Vagina (tissue), 2 donors: ENCODE measurements at places on chromosomes 4 and X. TPM values are rescaled to one million over a fixed set of nuclear protein-coding genes. Genes with fewer than 3 reads are reported as not detected.

DNA sequence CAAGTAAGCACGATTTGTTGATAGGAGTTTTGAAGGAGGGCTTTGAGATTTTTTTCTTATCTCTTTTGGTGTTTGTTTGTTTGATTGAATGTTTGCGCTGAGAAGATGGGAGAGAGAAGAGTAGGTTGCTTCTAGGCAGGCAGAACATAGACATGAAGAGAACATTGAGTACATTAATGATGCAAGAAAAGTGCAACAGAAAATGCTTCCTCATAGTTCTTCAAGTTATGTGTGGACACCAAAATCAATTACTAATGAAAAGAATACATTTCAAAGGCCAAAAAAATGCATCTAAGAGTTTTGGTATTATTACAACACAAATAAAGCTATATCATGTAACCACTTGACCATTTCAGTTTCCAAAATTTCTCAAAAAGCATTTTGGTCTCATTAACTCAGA, 191.0 kb upstream of the PPARGC1A start:
- H3K4me1 ChIP-seq: no peaks in the 10 kb centered on the region
- no peaks in the 10 kb centered on the region for H3K36me3 ChIP-seq
- DNase-seq: no peak
- H3K4me3 ChIP-seq: no peak overlapping the region
- H3K27me3 ChIP-seq: no peaks in the 10 kb centered on the region
- H3K27ac ChIP-seq: no peak overlapping the region

DNA sequence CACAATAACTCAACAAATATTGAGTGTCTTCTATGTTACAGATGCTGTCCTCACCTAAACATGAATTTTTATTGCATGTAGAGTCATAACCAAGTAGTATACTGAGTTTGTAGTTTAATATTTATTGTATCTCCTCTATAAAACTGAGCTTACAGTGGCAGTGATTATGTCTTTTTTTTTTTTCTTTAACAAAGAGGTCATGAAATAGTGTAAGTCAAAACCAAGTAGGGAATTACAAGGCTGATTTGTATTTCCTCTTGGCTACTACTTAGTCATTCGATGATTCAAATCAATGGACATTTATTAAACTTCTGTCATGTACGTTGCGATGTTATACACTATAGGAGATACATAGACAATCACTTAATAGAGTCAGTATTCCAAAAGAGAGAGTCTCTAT, 48.4 kb downstream of the IL15 start:
- no peaks in the 10 kb centered on the region for H3K27me3 ChIP-seq
- no peaks in the 10 kb centered on the region for H3K36me3 ChIP-seq
- H3K4me1 ChIP-seq: peaks cover 18% of the 10 kb centered on the region
- no peak overlapping the region for H3K4me3 ChIP-seq
- no peak for DNase-seq

- DNase-seq: no peak
- H3K27me3 ChIP-seq: no peaks in the 10 kb centered on the region
- H3K4me1 ChIP-seq: no peaks in the 10 kb centered on the region
Measured at GRCh38 chr4:25842229-25842845, 20.5 kb downstream of the SEL1L3 start.

DNA sequence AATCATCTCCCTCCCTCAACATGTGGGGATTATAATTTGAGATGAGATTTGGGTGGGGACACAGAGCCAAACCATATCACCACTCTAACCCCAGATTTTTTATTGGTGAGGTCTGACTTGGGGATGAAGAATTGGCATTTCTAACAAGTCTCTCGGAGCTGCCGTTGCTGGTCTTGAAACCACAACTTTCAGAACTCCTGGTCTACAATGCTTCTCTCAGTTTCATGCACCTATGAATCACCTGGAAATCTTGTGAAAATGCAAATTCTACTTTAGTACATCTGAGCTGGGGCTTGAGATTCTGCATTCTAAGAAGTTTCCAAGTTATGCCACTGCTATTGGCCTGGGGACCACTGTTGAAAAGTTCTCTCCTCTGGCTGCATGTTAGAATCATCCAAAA, 78.6 kb downstream of the PALLD start:
- no peaks in the 10 kb centered on the region for H3K36me3 ChIP-seq
- H3K4me3 ChIP-seq: no peak overlapping the region
- DNase-seq: no peak

GRCh38 chr4:82458729-82459128, 28.3 kb downstream of the ENOPH1 start:
- no peaks in the 10 kb centered on the region for H3K27me3 ChIP-seq
- no peaks in the 10 kb centered on the region for H3K4me1 ChIP-seq
- no peak overlapping the region for H3K4me3 ChIP-seq
- no peaks in the 10 kb centered on the region for H3K36me3 ChIP-seq
- no peak overlapping the region for H3K27ac ChIP-seq

GRCh38 chr4:2260344-2261109, 1.4 kb downstream of the MXD4 start:
- H3K27me3 ChIP-seq: no peaks in the 10 kb centered on the region
- H3K4me1 ChIP-seq: peaks cover 69% of the 10 kb centered on the region
- peak overlapping the region; percentile 91 for H3K27ac ChIP-seq
- peak overlapping the region; percentile 93 for H3K4me3 ChIP-seq

- no peak overlapping the region for H3K27ac ChIP-seq
- H3K36me3 ChIP-seq: no peaks in the 10 kb centered on the region
- H3K4me3 ChIP-seq: no peak overlapping the region
- DNase-seq: no peak
- no peaks in the 10 kb centered on the region for H3K27me3 ChIP-seq
Measured at GRCh38 chrX:31440546-31440945, 368.7 kb upstream of the FTHL17 start.

DNA sequence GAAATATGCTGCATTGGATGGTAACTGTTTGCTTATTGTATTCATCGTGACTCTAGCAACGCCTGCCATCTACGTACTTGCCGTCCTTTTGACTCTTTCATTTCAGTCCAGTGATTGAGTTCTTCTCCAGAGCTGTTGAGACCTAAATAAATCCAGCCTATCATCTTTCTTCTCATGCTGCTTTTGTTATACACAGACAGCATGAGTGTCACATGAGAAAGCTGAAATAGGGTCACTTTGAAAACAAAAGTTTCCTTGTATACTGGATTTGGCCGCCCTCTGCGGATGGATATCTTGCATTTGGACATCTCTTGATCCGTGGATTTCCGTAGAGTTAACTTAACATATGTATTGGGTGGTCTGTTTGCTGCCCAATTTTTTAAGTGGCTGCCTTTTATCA, 67.2 kb downstream of the TMPRSS11F start:
- H3K27ac ChIP-seq: no peak overlapping the region
- H3K4me3 ChIP-seq: no peak overlapping the region
- no peak for DNase-seq
- no peaks in the 10 kb centered on the region for H3K27me3 ChIP-seq
- no peaks in the 10 kb centered on the region for H3K36me3 ChIP-seq

GRCh38 chr4:182897601-182898478, 19.3 kb downstream of the DCTD start:
- no peak overlapping the region for H3K27ac ChIP-seq
- H3K27me3 ChIP-seq: no peaks in the 10 kb centered on the region
- no peak overlapping the region for H3K4me3 ChIP-seq
- peaks cover 40% of the 10 kb centered on the region for H3K36me3 ChIP-seq
- H3K4me1 ChIP-seq: no peaks in the 10 kb centered on the region

- peak overlapping the region; percentile 72 for H3K4me3 ChIP-seq
- no peaks in the 10 kb centered on the region for H3K27me3 ChIP-seq
- no peaks in the 10 kb centered on the region for H3K36me3 ChIP-seq
- H3K27ac ChIP-seq: peak overlapping the region; percentile 90
- no peak for DNase-seq
- peaks cover 31% of the 10 kb centered on the region for H3K4me1 ChIP-seq
Measured at GRCh38 chr4:113979905-113980615, 613 bp upstream of the ARSJ start.

- H3K27me3 ChIP-seq: no peaks in the 10 kb centered on the region
- H3K4me3 ChIP-seq: no peak overlapping the region
- DNase-seq: no peak
- no peaks in the 10 kb centered on the region for H3K4me1 ChIP-seq
- no peak overlapping the region for H3K27ac ChIP-seq
Measured at GRCh38 chr4:179486570-179487335, 2044.5 kb upstream of the AGA start.

- no peaks in the 10 kb centered on the region for H3K27me3 ChIP-seq
- no peak overlapping the region for H3K4me3 ChIP-seq
- H3K4me1 ChIP-seq: no peaks in the 10 kb centered on the region
- H3K36me3 ChIP-seq: no peaks in the 10 kb centered on the region
- no peak overlapping the region for H3K27ac ChIP-seq
Measured at GRCh38 chr4:121187206-121187605, 23.1 kb upstream of the TNIP3 start.

GRCh38 chrX:7926501-7926900, 712 bp downstream of the PNPLA4 start:
- peak overlapping the region; percentile 49 for H3K27ac ChIP-seq
- H3K36me3 ChIP-seq: no peaks in the 10 kb centered on the region
- DNase-seq: no peak
- no peaks in the 10 kb centered on the region for H3K27me3 ChIP-seq
- peak overlapping the region; percentile 57 for H3K4me3 ChIP-seq

GRCh38 chr4:56139241-56139827, 190.6 kb downstream of the CEP135 start:
- DNase-seq: no peak
- H3K27me3 ChIP-seq: no peaks in the 10 kb centered on the region
- H3K36me3 ChIP-seq: no peaks in the 10 kb centered on the region
- no peaks in the 10 kb centered on the region for H3K4me1 ChIP-seq
- H3K4me3 ChIP-seq: no peak overlapping the region

GRCh38 chrX:43679778-43680177, 23.7 kb downstream of the MAOA start:
- no peaks in the 10 kb centered on the region for H3K4me1 ChIP-seq
- H3K4me3 ChIP-seq: no peak overlapping the region
- H3K36me3 ChIP-seq: no peaks in the 10 kb centered on the region
- H3K27me3 ChIP-seq: no peaks in the 10 kb centered on the region
- no peak overlapping the region for H3K27ac ChIP-seq

- H3K27me3 ChIP-seq: no peaks in the 10 kb centered on the region
- no peaks in the 10 kb centered on the region for H3K4me1 ChIP-seq
- H3K27ac ChIP-seq: no peak overlapping the region
- no peaks in the 10 kb centered on the region for H3K36me3 ChIP-seq
- no peak for DNase-seq
Measured at GRCh38 chr4:62260254-62260653, 1060.1 kb downstream of the ADGRL3 start.

- no peak for DNase-seq
- H3K4me3 ChIP-seq: no peak overlapping the region
- H3K27ac ChIP-seq: peak overlapping the region; percentile 3
- H3K27me3 ChIP-seq: no peaks in the 10 kb centered on the region
- no peaks in the 10 kb centered on the region for H3K36me3 ChIP-seq
Measured at GRCh38 chr4:2862528-2862927, 18.9 kb downstream of the ADD1 start.

GRCh38 chr4:154928640-154929257, 147.7 kb downstream of the RBM46 start:
- H3K27me3 ChIP-seq: no peaks in the 10 kb centered on the region
- H3K4me3 ChIP-seq: no peak overlapping the region
- no peaks in the 10 kb centered on the region for H3K4me1 ChIP-seq
- no peak overlapping the region for H3K27ac ChIP-seq
- H3K36me3 ChIP-seq: no peaks in the 10 kb centered on the region

- H3K4me1 ChIP-seq: no peaks in the 10 kb centered on the region
- no peaks in the 10 kb centered on the region for H3K27me3 ChIP-seq
- H3K36me3 ChIP-seq: no peaks in the 10 kb centered on the region
- no peak overlapping the region for H3K4me3 ChIP-seq
- DNase-seq: no peak
Measured at GRCh38 chr4:104413487-104413886, 81.2 kb downstream of the CXXC4 start.

GRCh38 chrX:106898462-106898861, 4.7 kb downstream of the RIPPLY1 start:
- no peak overlapping the region for H3K27ac ChIP-seq
- H3K36me3 ChIP-seq: no peaks in the 10 kb centered on the region
- no peak overlapping the region for H3K4me3 ChIP-seq
- no peaks in the 10 kb centered on the region for H3K27me3 ChIP-seq
- peaks cover 11% of the 10 kb centered on the region for H3K4me1 ChIP-seq

GRCh38 chrX:38311743-38312142, 15.6 kb downstream of the RPGR start:
- no peak overlapping the region for H3K4me3 ChIP-seq
- H3K27me3 ChIP-seq: no peaks in the 10 kb centered on the region
- H3K4me1 ChIP-seq: no peaks in the 10 kb centered on the region
- DNase-seq: no peak

DNA sequence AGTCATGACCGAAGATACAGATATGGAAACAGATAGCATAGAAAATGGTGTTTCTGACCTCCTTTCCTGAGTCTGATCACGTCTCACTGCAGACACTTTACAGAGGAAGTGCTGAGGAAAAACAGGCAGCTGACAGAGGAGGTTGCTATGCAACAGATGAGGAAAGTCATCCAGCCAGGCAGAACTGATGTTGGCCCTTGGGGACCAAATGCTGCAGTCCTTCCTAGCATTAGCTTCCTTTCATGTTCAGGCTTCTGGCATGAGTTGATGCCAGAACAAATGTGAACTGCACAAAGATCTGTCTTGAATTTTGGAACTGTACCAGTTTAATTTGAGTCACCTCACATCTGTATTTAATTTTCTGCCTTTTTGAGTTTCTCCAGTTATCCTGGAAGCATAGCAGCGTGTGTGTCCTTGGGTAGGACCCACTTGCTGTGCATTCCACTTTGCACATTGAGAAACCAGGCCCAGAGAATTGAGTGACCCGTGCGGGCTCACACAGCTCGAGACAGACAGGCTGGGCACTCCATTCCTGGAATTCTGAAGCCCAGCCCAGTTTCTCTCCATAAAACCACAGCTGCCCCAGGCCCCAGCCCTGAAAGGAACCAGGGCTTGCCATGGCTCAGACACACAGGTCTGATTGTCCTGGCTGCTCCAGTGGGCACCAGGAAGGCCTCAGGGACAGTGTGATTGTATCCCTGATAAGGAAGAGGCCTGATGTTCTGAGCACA, 1.4 kb upstream of the MAGED1 start:
- no peaks in the 10 kb centered on the region for H3K27me3 ChIP-seq

- no peaks in the 10 kb centered on the region for H3K27me3 ChIP-seq
- H3K36me3 ChIP-seq: no peaks in the 10 kb centered on the region
- H3K4me3 ChIP-seq: no peak overlapping the region
- DNase-seq: no peak
- no peak overlapping the region for H3K27ac ChIP-seq
Measured at GRCh38 chrX:39196192-39197102, 395.2 kb downstream of the MID1IP1 start.

- H3K36me3 ChIP-seq: no peaks in the 10 kb centered on the region
- no peaks in the 10 kb centered on the region for H3K27me3 ChIP-seq
- H3K4me1 ChIP-seq: no peaks in the 10 kb centered on the region
- H3K4me3 ChIP-seq: no peak overlapping the region
Measured at GRCh38 chrX:45681891-45682290, 481.2 kb upstream of the DIPK2B start.

GRCh38 chr4:142379277-142380051, 466.6 kb downstream of the INPP4B start:
- H3K4me3 ChIP-seq: no peak overlapping the region
- DNase-seq: no peak
- peak overlapping the region; percentile 28 for H3K27ac ChIP-seq
- H3K4me1 ChIP-seq: peaks cover 17% of the 10 kb centered on the region

GRCh38 chr4:166279261-166279660, 406.2 kb downstream of the TLL1 start:
- no peak for DNase-seq
- H3K27ac ChIP-seq: no peak overlapping the region
- H3K4me3 ChIP-seq: no peak overlapping the region
- no peaks in the 10 kb centered on the region for H3K4me1 ChIP-seq
- no peaks in the 10 kb centered on the region for H3K27me3 ChIP-seq

SPIN2A gene
- total RNA-seq: 2.5 TPM

CXCL9 gene
- 0.74 TPM for total RNA-seq

HSFX4 gene
- not detected for total RNA-seq

EDA2R gene
- 1.2 TPM for total RNA-seq

ANK2 gene
- total RNA-seq: 64.6 TPM

VEGFC gene
- total RNA-seq: 14.2 TPM

CXorf49 gene
- total RNA-seq: not detected
